ENCODE measurements at places on chromosomes 16 and 17.

- DNase-seq: no peak
Observed at GRCh38 chr17:19250421-19251173, 13.4 kb downstream of the EPN2 start.

DNA sequence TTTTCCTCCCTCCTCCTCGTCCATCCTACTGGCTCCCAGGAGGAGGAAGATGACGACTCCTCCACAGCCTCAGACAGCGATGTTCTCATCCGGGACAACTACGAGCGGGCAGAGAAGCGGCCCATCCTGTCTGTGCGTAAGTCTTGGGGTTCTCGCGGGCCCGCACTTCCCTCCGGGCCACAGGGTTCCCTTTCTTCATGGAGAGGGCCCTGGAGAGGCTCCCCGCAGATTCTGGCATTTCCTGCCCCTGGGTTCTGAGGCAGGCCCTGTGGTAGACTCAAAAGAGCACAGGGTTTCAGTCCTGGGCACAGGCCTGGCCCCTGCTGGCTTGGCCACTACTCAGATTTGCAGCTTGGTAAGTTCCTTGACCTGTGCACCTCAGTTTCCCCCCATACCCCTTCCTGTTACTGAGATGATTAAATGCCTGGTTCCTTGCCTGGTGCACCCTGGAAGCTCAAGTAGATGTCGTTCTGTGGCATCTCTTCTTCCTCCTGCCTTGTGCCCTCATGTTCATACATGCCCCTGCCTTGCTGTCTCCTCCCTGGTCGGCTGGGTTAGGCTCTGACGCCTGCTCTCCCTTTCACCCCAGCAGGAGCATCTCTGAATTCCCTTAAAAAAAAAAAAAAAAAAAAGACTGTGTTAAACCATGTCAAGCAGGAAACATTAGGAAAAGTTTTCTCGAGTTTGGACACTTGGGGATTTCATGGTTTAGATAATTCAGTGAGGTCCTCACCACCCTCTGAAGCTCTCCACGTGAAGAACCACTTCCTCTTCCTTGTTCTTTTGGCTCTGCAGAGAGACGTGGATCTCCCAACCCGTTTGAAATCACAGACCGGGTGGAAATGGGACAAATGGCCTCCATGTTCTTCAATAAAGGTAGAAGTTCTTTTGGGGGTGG, 14.3 kb upstream of the NAT9 start:
- no peak for DNase-seq

DNA sequence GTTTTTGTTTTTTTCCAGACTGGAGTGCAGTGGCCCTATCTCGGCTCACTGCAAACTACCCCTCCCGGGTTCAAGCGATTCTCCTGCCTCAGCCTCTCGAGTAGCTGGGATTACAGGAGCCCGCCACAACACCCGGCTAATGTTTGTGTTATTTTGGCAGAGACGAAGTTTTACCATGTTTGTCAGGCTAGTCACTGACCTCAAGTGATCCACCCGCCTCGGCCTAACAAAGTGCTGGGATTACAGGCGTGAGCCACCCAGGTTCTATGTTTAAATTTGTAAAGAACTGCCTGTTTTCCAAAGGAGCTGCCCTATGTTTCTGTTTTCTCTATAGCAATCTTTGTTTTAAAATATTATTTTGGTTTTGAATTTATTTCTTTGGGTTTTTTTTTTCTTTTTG, 13.8 kb upstream of the C16orf87 start:
- DNase-seq: no peak

GRCh38 chr17:33896263-33896662, 358.8 kb upstream of the CCL2 start:
- no peak for DNase-seq

GRCh38 chr17:49316889-49317675, 45.0 kb downstream of the ZNF652 start:
- DNase-seq: no peak

DNA sequence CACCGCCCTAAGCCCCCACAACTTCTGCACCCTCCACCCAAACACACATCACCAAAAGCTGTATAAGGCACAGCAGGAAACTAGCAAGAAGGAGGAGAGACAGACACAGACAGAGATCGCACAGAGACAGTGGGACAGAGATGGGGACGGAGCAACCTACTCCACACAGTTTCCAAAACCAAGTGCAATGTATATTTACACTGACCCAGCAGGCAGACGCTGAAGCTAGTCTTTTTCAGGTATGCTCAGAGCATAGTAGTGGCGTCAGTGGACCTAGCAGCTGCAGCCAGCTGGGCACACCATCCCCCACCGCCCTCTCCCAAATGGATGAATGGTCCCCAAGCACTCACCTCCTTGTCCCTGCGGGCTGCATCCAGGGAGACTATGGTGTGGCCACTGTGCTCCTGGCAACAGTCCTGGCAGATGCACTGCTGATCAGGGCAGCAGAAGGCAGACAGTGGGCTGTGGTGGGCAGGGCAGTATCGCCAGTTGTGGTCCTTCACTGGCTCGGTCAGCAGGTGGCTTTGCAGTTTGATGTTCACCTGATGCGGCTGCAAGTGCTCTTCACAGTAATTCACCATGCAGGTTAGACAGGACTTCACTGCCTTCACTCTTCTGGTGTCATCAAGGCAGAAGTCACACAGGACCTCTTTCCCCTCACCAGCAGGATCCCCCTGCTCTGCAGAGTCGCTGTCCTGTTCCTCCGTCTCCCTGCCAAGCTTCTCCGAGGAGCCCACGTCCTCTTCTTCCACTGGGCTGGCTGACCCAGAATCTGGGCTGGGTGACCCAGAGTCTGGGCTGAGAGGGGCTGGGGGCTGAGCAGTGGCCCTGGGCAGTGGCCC, 31.5 kb upstream of the FBXW10B start:
- DNase-seq: no peak

DNA sequence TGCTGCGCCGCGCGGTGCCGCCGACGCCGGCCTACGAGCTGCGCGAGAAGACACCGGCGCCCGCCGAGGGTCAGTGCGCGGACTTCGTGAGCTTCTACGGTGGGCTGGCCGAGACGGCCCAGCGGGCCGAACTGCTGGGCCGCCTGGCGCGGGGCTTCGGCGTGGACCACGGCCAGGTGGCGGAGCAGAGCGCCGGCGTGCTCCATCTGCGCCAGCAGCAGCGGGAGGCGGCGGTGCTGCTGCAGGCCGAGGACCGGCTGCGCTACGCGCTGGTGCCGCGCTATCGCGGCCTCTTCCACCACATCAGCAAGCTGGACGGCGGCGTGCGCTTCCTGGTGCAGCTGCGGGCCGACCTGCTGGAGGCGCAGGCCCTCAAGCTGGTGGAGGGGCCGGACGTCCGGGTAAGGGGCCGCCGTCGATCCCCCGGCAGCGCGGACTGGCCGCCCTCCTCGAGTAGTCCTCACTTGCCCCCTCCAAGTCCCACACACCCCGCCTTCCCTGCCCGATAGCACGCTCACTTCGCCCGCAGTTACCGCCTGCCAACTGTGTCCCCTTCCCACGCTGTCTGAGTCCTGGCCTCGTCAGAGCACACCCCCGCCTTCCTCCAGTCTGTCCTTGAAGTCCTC, 470 bp downstream of the MLYCD start:
- peak; percentile 53 for DNase-seq

DNA sequence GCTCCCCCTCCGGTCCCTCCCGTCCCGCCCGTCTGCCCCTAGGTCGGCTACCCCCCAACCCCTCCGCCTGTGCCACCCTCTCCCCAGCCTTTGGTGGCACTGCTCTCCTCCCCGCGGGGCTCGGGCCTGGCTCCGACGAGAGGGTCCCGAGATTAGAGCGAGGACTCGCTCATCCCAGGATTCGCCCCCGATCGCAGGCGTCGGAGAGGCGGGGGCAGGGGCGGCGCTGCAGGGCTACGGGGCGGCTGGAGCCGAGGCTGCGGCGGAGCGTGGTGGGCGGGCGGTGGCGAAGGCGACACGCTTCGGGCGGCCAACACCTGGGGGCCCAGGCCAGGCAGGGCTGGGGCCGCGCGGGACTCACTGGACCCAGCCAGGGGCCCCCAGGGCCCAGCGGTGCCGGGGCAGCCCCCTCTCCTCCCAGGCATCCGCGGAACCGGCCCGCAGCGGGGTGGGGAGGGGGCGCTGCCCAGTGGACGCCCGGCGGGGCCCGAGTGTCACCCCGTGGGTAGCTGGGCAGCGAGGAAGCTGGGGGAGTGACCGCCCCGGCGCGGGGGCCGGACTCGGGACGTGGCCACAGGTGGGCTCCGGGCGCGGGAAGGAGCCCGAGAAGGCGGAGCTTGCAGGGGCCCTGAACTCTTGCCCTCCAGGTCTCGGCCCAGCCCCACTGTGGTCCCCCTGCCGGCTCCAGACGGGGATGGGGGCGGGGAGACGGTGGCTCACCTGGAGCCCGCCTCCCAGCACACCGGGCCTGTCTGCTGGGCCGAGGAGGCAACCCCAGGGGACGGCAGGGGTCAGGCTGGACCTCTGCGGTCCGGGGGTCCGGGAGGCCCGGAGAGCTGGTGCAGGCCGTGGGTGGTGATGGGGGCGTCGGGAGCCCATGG, 1.5 kb downstream of the MGAT5B start:
- no peak for DNase-seq

DNA sequence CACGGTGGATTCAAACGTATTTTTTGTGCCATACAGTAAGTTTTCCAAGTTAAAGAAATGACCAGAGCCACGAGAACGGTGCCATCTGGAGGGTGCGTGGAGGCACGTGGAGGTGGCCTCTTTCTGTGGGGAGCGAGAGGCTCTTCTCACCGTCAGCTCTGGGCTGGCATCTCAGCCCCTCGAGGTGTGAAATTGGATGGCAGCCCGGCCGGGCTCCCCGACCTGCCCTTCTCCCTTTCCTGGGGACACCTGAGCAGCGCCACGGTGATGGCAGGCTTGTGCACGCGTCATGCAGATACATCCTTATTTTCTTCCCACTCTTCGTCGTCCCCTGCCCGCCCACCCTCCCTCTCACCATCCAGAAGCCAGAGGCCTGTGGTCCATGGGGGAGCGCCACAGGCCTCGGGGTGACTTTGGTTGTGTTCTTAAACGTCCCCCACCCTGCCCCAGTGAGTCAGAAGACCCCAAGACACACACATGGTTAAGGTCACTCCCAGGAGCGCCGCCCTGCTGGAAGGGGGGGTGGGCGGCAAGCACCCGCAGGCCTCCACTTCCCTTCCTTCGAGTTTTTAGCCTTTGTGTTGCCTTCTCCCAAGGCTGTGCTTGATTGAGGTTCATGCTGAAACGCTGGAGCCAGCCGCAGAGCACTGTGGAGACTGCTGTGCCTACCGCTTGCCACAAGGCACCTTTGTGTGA, 109.4 kb downstream of the BANP start:
- DNase-seq: no peak

- DNase-seq: no peak
Observed at GRCh38 chr17:19368229-19368628, 5.7 kb upstream of the B9D1 start.

GRCh38 chr17:12982224-12982623, 35.6 kb downstream of the ELAC2 start:
- DNase-seq: no peak

DNA sequence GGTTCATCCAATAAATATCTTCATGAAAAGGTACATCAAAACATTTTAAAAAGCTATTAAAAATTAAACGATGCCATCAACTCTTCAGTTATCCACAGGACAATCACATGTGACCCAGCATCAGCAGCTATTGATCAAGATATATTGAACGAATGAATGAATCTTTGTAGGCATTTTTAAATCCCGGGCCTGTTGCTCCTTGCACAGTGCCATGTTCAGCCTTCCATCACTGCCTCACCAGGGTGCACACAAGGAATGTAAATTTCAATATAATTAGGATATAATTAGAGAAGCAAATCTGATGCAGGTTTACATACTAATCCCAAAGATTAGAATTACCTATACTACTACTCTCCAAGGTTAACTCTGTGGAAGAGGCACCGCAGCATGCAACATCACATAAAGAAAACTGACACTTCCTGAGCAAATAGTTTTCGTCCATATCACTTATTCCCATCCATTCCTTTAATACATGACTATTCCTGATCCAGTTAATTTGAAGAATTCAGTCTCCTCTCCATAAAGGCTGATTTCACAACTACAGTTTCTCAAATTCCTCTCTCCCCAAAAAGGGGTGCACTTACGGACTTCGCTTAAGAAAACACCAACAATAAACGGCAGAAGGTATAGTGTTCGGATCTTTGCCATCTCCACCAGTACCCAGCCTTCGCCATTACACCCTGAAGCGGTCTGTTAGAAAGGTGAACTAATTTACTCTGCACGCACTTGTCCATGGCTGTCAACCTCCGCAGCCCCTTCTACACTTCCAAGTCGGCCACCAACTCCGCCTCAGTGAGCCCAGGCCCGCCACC, 938 bp downstream of the NCOR1 start:
- DNase-seq: no peak

DNA sequence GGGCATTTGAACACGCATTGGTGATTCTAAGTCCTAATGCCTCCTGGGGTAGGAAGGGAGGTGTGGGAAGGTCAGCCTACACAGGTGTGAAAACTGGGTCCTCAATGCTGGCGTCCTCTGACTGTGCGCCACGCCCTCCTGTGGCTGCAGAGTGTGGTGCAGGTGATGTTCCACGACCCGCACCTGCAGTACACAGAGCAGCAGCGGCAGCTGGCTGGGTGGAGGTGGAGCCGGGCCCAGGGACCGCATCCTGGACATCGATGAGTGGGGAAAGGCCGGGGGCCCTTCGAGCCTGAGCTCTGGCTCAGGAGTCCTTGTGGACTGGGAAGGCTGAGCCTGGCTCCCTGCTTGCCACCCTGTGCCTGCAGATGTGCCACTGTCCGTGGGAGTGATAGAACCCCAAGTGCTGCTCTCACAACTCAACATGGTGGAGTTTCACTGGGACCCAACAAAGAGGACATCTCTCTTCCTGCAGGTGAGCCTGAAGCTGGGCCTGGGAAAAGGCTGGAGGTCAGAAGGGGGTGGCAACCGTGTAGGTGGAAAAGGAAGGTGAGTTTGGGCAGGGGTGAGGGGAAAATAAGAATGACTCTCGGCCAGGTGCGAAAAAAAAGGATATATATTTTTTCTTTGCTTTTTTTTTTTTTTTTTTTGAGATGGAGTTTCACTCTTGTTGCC, 14.0 kb upstream of the STAC2 start:
- peak; percentile 58 for DNase-seq

GRCh38 chr16:75263963-75264445, 12.6 kb upstream of the BCAR1 start:
- DNase-seq: no peak

DNA sequence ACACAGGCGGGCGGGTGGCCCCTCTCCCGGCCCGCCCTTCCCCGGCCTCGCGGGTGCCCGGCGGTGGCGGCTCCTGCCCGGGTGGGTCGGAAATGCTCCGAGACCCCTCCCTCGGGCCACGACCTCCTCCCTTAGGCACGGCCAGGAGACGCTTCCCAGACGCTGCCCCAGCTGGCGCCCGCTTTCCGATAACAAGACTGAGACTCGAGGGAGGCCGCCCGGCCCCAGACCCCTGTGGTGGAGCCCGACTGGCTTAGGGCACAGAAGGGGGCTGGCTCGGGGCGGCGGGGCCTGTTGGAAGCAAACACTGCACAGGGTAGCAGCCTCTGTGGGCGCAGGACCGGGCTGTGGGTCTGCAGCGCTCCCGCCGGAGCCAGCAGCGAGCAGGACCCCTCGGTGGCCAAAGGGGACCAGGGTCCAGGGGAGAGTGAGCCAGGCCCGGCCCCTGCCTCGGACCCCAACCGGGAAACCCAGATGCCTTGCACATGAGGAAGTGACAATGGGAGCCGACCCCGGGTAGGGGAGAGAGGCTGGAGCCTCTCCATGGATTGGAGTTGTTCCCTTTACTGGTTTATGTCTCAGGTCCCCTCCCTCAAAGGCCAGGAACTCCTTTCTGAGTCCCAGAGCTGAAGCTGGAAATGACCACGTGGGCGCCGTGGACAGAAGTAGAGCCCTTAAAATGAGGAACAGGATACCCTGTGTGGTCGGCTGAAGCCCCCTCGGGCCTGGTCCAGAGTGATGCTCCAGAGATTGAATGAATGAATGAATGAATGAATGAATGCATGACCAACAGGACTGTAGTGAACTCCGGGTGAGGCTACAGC, 19.8 kb upstream of the ADCY7 start:
- DNase-seq: no peak
